ENCODE measurements at places on chromosomes 16 and 17. TPM values are rescaled to one million over a fixed set of nuclear protein-coding genes. Genes with fewer than 3 reads are reported as not detected.

Gene TMEM132E
- total RNA-seq = 0.28 TPM

Gene MYH1
- total RNA-seq = 0.12 TPM

GRCh38 chr17:37830151-37830993 lies 85.5 kb upstream of the HNF1B start:
- no peak overlapping the region for H3K4me3 ChIP-seq
- no peaks in the 10 kb centered on the region for H3K4me1 ChIP-seq
- peak; percentile 37 for DNase-seq
- H3K27ac ChIP-seq = peak overlapping the region; percentile 69
- H3K36me3 ChIP-seq = no peaks in the 10 kb centered on the region

DNA sequence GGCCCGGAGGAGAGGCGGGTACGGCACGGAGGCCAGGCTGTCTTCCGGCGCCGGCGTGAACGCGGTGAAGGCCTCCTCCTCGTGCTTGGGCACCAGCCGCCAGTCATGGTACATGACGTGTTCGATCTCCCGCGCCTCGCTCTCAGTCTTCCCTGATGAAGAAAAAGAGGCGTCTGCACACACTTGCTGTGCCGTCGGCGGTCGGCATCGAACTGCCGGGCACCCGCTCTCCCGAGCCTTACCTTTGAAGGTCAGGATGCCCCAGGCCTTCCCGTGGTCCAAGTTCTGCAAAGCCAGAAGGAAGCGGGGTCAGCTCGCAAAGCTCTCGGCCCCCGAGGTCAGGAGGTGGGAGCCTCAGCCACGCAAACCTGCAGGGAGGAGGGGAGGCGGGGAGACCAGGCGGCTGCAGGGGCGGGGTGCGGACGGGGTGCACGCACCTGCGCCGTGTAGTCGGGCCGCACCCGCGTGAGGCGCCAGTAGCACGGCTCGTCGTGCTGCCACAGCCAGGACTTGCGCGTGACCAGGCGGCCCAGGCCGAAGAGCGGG lies at the start of gene EME2:
TSS of gene EME2 (plus strand) at position 449 of the 546 bp plus-strand sequence. CDS start 418 bp downstream, outside the sequence.
- H3K27ac ChIP-seq = peak within 1 kb of the TSS; percentile 98
- peak within 1 kb of the TSS; percentile 88 for H3K4me3 ChIP-seq
- peak; percentile 54 for DNase-seq
- H3K4me1 ChIP-seq = peaks cover 29% of the 10 kb centered on the region

DNA sequence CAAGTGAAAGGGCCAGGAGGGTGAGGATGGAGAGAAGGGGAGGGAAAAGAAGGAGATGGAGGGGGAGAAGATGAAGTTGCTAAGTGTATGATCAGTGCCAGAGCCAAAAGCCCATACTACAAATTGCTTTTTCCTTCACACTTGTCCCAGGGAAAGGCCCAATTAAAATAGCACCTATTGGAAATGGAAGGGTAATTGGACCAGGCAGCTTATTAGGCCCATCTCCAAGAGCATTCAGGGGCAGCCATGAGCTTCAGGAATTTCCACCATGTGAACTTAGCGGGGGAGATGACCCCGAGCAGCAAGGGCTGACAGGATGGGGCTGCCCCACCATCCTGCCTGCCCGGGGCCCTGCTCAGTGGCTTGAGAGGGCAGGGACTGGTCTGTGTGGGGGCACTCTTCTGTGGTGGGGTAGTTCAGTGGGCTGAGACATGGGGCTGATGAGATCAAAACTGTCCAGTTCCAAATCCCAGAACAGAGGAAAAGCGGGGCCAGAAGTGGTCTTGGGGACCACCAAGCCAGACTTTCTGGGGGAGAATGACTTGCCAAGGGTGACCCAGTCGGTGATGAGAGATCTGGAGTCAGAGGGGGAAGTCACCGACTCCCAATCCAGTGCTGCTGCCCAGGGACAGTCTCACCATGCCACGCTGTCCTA lies 27.5 kb downstream of the GOSR2 start:
- no peaks in the 10 kb centered on the region for H3K4me1 ChIP-seq
- H3K27ac ChIP-seq = no peak overlapping the region
- no peak for DNase-seq
- no peaks in the 10 kb centered on the region for H3K36me3 ChIP-seq
- H3K4me3 ChIP-seq = no peak overlapping the region

Data from hepatocyte (in vitro differentiated cells).